Gastroesophageal sphincter (tissue), 4 donors: ENCODE measurements at places on chromosomes 6 and 20. TPM values are rescaled to one million over a fixed set of nuclear protein-coding genes. Genes with fewer than 3 reads are reported as not detected.

Gene FARS2
- total RNA-seq: 15.2 TPM

Gene DST
- total RNA-seq: 442 TPM

Gene SLCO4A1
- 15.9 TPM for total RNA-seq

Gene SLC17A3
- total RNA-seq: not detected

Gene TMEM200A
- 0.46 TPM for total RNA-seq

Gene HSPA1B
- total RNA-seq: 198 TPM

Gene YTHDF1
- 35.8 TPM for total RNA-seq

Gene SPTLC3
- 4.2 TPM for total RNA-seq

Gene SASH1
- total RNA-seq: 78.9 TPM

Gene NR2E1
- total RNA-seq: not detected

Gene TASP1
- total RNA-seq: 21.3 TPM

Gene ASIP
- not detected for total RNA-seq

Gene SLC17A9
- 2.8 TPM for total RNA-seq

Gene PROKR2
- total RNA-seq: not detected

Gene PEX3
- 12.5 TPM for total RNA-seq

Gene RFX6
- not detected for total RNA-seq

Gene SAMD3
- total RNA-seq: not detected

Gene NEURL2
- total RNA-seq: 23.8 TPM

Gene MEI4
- total RNA-seq: 0.13 TPM

Gene ZBTB46
- 8.1 TPM for total RNA-seq

Gene TPX2
- 0.13 TPM for total RNA-seq

Gene ZKSCAN4
- total RNA-seq: 3.2 TPM

Gene TREML2
- not detected for total RNA-seq

Gene CD93
- 43.7 TPM for total RNA-seq

Gene ADGB
- total RNA-seq: not detected

Gene CFAP61
- 0.30 TPM for total RNA-seq

Gene DPPA5
- total RNA-seq: not detected

Gene ARG1
- 0.81 TPM for total RNA-seq

Gene ELOVL5
- total RNA-seq: 63.3 TPM

Gene RSPO3
- total RNA-seq: 90.6 TPM

Gene AURKA
- total RNA-seq: 2.5 TPM

Gene PNLDC1
- total RNA-seq: not detected

Gene LIN28B
- total RNA-seq: not detected

Gene KIAA0408
- total RNA-seq: 26.0 TPM

Gene COL9A1
- 0.07 TPM for total RNA-seq

Gene PTGIS
- total RNA-seq: 75.3 TPM

Gene TCP11
- total RNA-seq: 0.77 TPM

Gene RIMS4
- 1.7 TPM for total RNA-seq

Gene HDGFL1
- not detected for total RNA-seq

Gene ZC2HC1B
- not detected for total RNA-seq

Gene ANKRD6
- total RNA-seq: 9.8 TPM

Gene C6orf52
- 2.5 TPM for total RNA-seq

Gene HLA-DRB1
- 30.8 TPM for total RNA-seq

Gene VWA7
- total RNA-seq: 0.12 TPM

Gene NDUFAF4
- total RNA-seq: 14.5 TPM

Gene TRERF1
- 6.1 TPM for total RNA-seq

Gene MATN4
- total RNA-seq: not detected

Gene MUC22
- 0.62 TPM for total RNA-seq

Gene GPR6
- total RNA-seq: not detected

Gene CNKSR3
- total RNA-seq: 14.5 TPM

Gene ISM1
- 3.6 TPM for total RNA-seq

Gene TCP1
- total RNA-seq: 129 TPM

Gene TCF19
- 3.9 TPM for total RNA-seq

Gene HLA-DRA
- 73.9 TPM for total RNA-seq

Gene CALHM6
- total RNA-seq: 4.2 TPM

Gene B4GALT5
- 35.6 TPM for total RNA-seq

Gene VAPB
- 34.9 TPM for total RNA-seq
